Osteoblast (primary cell): ENCODE measurements at places on chromosomes 2 and 18. TPM values are rescaled to one million over a fixed set of nuclear protein-coding genes. Genes with fewer than 3 reads are reported as not detected.
A peak's percentile ranks its signal among the peaks of the same experiment; 100 is the strongest.

- H3K27ac ChIP-seq = no peak overlapping the region
- no peaks in the 10 kb centered on the region for H3K27me3 ChIP-seq
- no peak for DNase-seq
- H3K36me3 ChIP-seq = peaks cover 85% of the 10 kb centered on the region
- H3K4me3 ChIP-seq = no peak overlapping the region
These were observed 17.8 kb downstream of the ERFE start for GRCh38 chr2:238176613-238177012.

- H3K27me3 ChIP-seq = no peaks in the 10 kb centered on the region
- H3K36me3 ChIP-seq = peaks cover 91% of the 10 kb centered on the region
- H3K27ac ChIP-seq = no peak overlapping the region
- DNase-seq = no peak
- H3K4me3 ChIP-seq = no peak overlapping the region
These were observed 20.6 kb downstream of the TRIB2 start for GRCh38 chr2:12737297-12737696.

GRCh38 chr18:22114526-22115321 is 54.7 kb upstream of the GATA6 start:
- no peak for DNase-seq
- no peaks in the 10 kb centered on the region for H3K36me3 ChIP-seq
- H3K4me3 ChIP-seq = no peak overlapping the region
- H3K27ac ChIP-seq = no peak overlapping the region
- H3K27me3 ChIP-seq = peaks cover 9% of the 10 kb centered on the region

GRCh38 chr2:28674062-28674712 is 77.4 kb upstream of the PPP1CB start:
- no peaks in the 10 kb centered on the region for H3K27me3 ChIP-seq
- H3K27ac ChIP-seq = peak overlapping the region; percentile 4

- no peak overlapping the region for H3K27ac ChIP-seq
- no peak overlapping the region for H3K4me3 ChIP-seq
- no peak for DNase-seq
- H3K36me3 ChIP-seq = no peaks in the 10 kb centered on the region
- no peaks in the 10 kb centered on the region for H3K27me3 ChIP-seq
- H3K4me1 ChIP-seq = no peaks in the 10 kb centered on the region
These were observed 118.8 kb upstream of the EPB41L3 start for GRCh38 chr18:5662586-5663090.

- H3K4me3 ChIP-seq = no peak overlapping the region
- no peaks in the 10 kb centered on the region for H3K27me3 ChIP-seq
- DNase-seq = no peak
- no peak overlapping the region for H3K27ac ChIP-seq
- peaks cover 21% of the 10 kb centered on the region for H3K4me1 ChIP-seq
- no peaks in the 10 kb centered on the region for H3K36me3 ChIP-seq
These were observed 26.3 kb downstream of the B4GALT6 start for GRCh38 chr18:31657823-31658669.

GRCh38 chr18:68148863-68149262 is 566.0 kb downstream of the TMX3 start:
- H3K36me3 ChIP-seq = no peaks in the 10 kb centered on the region
- no peak for DNase-seq
- no peak overlapping the region for H3K27ac ChIP-seq
- no peaks in the 10 kb centered on the region for H3K27me3 ChIP-seq
- H3K4me1 ChIP-seq = no peaks in the 10 kb centered on the region
- H3K4me3 ChIP-seq = no peak overlapping the region

- no peaks in the 10 kb centered on the region for H3K4me1 ChIP-seq
- no peak overlapping the region for H3K4me3 ChIP-seq
These were observed 41.3 kb downstream of the PDCL3 start for GRCh38 chr2:100603948-100604633.

G6PC2 gene
- total RNA-seq = not detected in 2 replicates
